D721Med (cell line): ENCODE measurements at places on chromosomes 2 and 18.

DNA sequence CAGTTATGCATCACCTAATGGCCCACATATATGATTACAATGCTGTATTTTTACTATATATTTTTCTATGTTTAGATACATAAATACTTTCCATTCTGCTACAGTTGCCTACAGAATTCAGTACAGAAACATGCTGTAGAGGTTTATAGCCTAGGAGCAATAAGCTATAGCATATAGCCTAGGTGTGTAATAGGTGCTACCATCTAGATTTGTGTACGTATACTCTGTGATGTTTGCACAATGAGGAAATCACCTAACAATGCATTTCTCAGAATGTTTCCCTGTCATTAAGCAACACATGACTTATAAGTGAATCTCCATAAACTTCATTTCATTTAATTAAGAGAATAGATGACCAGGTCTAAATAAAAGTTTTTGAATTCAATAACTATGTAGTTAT is 43.5 kb downstream of the SLC38A11 start:
- DNase-seq = no peak

DNA sequence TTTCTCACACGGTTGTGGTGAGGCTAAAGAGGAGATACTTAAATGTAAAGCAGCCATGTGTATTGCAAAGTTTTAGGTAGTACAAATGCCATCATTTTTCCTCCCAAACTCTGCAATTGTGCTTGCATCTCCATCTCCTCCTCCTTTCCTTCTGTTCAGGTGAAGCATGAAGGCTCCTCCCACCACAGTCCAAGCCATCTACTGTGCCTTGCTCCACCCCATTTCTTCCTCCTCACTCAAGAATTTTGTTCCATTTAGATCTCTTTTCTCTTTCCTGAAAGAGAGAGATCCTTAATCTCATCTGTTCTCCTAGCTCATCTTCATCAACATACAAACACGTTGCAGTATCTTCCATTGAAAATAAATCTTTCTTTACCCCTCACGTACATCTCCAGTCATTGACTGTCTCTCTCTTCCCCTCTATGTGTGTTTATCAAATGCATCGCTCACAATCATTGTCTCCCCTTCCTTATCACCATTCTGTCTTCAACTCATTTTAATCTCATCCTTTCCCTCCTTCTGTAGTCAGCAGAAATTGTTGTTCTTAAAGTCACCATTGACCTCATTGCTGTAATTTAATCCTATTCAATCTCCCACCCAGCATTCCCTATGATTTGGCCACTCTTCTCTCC is 392.1 kb downstream of the RAD51AP2 start:
- DNase-seq = no peak

DNA sequence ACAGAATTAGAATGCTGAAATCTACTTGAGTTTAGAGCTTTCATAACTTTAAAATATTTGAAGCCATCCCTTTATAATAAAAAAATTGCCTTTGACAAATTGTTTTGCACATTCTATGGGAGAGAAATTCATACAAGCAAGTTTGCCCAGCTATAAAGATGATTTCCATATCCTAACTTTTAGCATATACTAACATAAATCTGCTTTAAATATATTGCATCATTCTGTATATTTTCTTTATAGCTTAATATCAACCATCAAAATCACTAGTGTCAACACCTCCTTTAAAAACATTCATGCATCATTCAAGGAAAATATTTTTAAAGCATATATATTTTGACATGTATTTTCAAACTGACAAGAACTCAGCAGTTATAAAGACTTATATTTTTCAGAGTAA is 49.9 kb downstream of the WDPCP start:
- no peak for DNase-seq

DNA sequence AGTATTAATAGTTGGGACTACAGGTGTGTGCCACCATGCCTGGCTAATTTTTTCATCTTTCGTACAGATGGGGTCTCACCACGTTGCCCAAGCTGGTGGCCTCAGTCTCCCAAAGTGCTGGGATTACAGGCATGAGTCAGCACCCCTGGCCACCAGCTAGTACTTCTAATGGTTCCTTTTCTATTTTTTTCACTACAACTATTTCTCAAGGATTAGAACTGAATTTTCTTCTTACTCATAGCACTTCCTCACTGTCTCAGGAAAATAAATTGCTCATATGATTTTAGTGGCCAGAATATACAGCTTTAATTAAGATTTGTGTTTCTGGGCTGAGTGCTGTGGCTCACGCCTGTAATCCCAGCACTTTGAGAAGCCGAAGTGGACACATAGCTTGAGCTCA is 43.2 kb upstream of the SOS1 start:
- DNase-seq = no peak

DNA sequence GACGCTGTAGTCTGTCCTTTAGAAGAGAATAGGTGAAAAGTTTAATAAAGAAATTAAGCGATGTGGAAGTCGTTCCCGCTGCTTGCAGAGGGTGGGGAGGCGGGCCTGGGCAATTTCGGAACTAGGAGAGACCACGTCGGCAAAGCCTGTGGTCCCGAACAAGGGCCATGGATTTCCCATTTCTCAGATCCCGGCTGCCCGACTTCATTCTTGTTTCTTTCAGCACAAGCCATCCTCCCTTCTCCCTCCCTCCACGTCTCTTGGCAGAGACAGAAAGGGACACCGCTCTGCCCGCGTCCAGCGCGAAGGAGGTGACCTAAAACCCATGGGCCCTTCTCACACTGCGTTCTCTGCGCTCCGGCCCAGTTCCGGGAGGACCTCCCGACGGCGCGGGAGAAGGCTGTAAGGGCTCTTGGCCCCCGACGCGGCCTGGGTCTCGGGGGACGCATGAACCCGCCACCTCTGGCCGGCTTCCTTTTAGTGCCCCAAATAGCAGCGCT is 2.2 kb upstream of the BCL2L11 start:
- no peak for DNase-seq

DNA sequence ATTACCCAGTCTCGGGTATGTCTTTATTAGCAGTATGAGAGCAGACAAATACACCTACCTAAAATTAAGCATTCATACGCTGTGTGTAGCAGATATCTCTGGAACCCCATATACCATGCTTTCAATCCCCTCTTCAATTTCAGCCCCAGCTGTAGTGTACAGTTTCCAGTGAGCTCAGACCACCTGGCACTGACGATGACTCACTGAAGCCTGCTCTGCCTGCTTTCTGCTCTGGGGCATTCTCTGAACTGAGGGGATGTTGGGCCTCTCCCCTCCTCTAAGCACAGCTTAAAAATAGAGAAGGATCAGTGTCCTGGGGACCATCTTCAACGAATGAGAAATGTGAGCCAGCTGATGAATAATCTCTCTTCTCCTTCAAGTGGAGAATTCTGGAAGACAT is 8.7 kb upstream of the CCL20 start:
- DNase-seq = no peak

DNA sequence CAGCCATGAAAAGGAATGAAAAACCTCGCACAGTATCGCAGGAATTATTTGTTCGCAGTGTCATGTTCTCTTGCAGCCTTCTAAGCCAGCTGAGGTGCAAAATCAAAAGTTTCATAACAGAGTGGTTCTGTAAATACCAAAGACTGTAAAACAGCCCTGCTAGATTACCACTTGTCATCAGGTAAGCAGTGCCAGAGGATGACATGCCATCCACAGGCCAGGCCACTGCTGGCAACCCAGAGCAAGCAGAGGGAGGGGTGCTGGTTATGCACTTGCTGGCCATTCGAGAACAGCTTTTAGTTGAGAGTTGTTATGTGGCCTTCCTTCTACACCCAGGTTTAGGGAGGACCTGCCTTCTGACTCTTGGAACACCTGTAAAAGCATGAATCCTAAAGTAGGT is 114.3 kb upstream of the MGAT5 start:
- DNase-seq = no peak
